ENCODE measurements at places on chromosomes 7 and 10. TPM values are rescaled to one million over a fixed set of nuclear protein-coding genes. Genes with fewer than 3 reads are reported as not detected.

GRCh38 chr7:12596225-12596790 lies 25.8 kb downstream of the SCIN start:
- no peak overlapping the region for H3K27ac ChIP-seq
- no peak for DNase-seq

DNA sequence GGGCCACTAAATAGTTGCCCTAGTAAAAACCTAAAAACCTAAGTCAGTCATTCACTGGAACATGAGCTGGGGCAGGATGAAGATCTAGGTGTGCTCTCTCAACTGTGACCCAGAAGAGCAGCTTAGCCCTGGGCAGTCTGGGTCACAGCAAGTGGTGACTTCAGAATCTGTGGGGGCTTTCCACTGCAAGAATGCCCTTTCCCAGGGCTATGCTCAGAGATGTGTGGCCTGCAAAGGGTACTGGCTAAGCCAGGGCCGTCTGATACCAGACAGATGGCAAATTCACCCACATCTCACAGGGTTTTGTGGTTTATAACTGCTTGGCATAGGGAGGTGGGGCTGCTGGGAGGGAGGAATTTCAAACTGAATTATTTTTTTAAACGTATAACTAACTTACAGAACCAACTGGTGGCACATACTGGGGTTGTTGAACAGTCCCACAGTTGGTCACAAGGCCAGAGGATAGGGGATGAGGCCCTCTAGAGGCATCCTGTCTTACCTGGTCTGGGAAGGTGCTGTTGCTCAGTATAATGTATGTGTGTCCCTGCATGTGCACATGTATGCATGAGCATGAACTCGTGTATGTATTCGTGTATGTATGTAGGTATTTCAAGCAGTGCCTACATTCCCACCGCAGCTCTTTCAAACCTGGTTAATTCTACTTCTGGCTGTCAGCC lies 63.2 kb downstream of the PRPF18 start:
- H3K4me1 ChIP-seq = no peaks in the 10 kb centered on the region
- no peak overlapping the region for H3K27ac ChIP-seq
- no peak overlapping the region for H3K4me3 ChIP-seq
- peaks cover 96% of the 10 kb centered on the region for H3K36me3 ChIP-seq
- no peaks in the 10 kb centered on the region for H3K27me3 ChIP-seq
- DNase-seq = no peak

DNA sequence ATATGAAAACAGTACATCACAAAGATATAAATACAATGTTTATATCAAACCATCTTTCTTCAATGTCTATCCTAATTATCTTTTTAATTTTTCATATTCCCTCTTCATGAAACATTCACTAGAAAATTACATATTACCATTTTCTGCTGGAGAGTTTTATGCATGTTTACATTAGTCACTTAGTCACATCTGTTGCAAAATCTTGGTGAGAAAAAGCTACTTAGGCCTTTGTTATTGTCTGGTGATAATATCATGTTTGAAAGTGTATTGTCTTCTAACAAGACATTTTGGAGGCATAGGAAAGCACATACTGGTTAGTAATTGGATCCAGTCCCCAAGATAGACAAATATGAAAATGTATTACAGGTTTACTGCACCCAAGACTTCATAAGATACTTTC lies 163.6 kb downstream of the GNAI1 start:
- no peaks in the 10 kb centered on the region for H3K4me1 ChIP-seq
- no peaks in the 10 kb centered on the region for H3K36me3 ChIP-seq
- H3K27ac ChIP-seq = no peak overlapping the region
- H3K4me3 ChIP-seq = no peak overlapping the region
- no peaks in the 10 kb centered on the region for H3K27me3 ChIP-seq

- no peaks in the 10 kb centered on the region for H3K36me3 ChIP-seq
- no peak overlapping the region for H3K27ac ChIP-seq
- no peaks in the 10 kb centered on the region for H3K27me3 ChIP-seq
- H3K4me3 ChIP-seq = no peak overlapping the region
Measured at GRCh38 chr10:6986927-6987326, 406.9 kb upstream of the PRKCQ start.

DNA sequence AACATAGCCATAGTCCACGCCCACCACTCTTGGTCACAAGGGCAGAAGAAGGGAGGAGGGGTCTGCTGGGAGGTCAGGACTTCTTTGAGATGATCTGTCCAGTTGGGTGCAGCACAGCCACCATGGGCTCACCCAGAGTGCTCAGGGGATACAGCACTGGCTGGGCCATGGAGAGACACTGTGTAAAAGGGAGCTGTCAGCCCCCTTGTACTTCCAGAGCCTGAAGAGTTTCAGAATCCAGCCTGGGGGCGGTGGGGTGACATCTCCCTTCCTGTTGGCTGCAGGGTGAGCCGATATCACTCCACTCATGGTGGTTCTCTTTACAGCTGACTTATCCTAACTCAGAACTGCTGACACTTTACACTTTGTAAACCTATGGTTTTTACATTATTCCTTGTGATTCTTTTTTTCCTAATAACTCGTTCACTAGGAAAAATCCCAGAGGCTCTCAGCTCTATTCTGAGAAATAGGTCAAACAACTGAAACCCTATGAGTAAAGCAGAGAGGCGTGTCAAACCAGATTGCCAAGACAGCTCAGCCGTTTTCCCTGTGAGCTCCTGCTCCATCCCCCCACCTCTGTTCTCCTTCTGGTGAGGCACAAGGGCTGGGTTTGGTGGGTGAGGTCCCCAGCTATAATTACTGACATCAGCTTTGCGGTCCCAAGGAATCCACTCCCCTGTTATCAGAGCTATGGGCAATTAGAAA lies 3.2 kb upstream of the MRPS24 start:
- no peak overlapping the region for H3K27ac ChIP-seq
- no peak overlapping the region for H3K4me3 ChIP-seq
- H3K27me3 ChIP-seq = no peaks in the 10 kb centered on the region
- H3K36me3 ChIP-seq = peaks cover 28% of the 10 kb centered on the region

- H3K4me3 ChIP-seq = no peak overlapping the region
- no peak for DNase-seq
- no peak overlapping the region for H3K27ac ChIP-seq
- no peaks in the 10 kb centered on the region for H3K27me3 ChIP-seq
Measured at GRCh38 chr10:86753051-86753450, 3.4 kb upstream of the BMPR1A start.

DNA sequence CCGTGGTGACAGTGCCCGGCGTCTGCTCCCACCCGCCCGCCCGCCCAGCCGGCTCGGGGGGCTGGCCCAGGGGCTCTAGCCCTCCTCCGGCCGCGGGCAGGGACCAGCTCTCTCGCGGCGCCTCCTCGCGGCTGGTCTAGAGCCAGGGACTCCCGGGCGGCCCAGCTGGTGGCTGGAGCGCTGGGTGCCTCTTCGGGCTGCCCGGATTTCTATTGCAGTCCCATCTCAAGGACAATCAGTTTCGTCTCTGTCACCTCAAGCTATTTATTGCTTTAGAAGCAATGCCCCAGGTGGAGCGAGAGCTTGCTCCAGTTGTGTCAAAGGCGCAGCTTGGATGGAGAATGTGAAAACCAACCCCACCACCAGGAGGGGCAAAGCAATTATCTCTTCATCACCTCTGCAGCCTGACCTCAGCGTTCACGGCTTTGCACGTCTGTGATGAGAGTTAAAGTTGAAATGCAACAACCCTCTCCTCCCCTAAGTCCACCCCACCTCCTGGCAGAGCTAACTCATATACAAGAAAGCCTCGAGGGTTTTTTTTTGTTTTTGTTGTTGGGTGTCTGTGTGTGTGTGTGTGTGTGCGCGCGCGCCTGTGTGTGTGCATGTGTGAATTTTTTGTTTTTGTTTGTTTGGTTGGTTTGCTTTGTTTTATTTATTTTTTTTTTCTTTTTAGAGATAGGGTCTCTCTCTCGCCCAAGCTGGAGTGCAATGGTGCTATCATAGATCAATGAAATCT lies at the start of gene ITGA8:
TSS of gene ITGA8 (minus strand) at position 24 of the 736 bp plus-strand sequence. CDS start 151 bp downstream, outside the sequence.
- no peaks in the 10 kb centered on the region for H3K4me1 ChIP-seq
- H3K36me3 ChIP-seq = no peaks in the 10 kb centered on the region
- DNase-seq = peak; percentile 64

Gene OR2A1
- not detected for total RNA-seq

Gene PTTG1IP2
- not detected for total RNA-seq

Gene MMP21
- total RNA-seq = not detected

All from upper lobe of right lung (tissue), 1 donor.